T-helper 17 cell (primary cell): ENCODE measurements at places on chromosomes 12 and 14.
A peak's percentile ranks its signal among the peaks of the same experiment; 100 is the strongest.

DNA sequence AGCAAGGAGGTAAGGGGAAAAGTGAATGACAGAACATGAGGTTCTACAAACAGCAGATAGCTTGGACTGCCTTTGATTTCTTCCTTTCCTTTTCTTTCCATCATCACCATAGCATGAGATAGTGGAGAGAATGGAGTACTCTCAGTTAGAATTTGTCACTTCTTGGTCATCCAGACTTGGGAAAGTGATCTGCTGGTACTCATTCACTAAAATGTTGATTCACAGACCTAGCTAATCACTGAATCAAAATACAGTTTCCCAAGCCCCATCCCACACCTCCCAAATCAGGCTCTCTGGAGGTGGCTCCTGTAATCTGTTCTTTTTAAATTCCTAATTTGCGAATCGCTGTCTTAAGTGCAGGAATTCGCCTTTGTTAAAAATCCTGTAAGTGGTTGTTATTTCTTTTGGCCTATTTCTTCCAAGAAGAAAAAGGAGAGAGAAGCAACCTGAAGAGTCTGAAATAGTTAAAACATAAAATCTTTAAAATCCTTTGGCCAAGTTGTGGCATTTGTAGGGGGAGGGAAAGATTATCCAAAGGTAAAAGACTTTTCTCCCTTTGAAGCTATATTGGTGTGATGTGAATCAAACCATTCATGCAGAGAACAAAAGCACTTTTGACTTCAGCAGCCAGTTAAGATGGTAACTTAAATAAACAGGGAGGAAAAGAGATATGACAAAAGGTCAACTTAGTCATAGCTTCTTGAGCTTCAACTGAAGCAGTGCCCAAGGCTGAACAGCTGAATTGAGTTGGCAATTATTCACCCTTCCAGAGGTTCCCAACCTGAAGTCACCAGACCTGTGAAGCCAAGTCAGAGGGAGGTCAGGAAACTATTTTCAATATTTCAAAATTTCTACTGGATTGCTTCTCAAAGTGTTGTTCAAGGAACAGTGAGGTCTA, 255.1 kb upstream of the KRR1 start:
- no peaks in the 10 kb centered on the region for H3K4me1 ChIP-seq
- H3K27me3 ChIP-seq, result peaks cover 8% of the 10 kb centered on the region
- peaks cover 3% of the 10 kb centered on the region for H3K36me3 ChIP-seq
- DNase-seq, result no peak

- H3K4me3 ChIP-seq, result no peak overlapping the region
- DNase-seq, result no peak
- H3K27me3 ChIP-seq, result peaks cover 8% of the 10 kb centered on the region
- peaks cover 4% of the 10 kb centered on the region for H3K36me3 ChIP-seq
- H3K4me1 ChIP-seq, result peaks cover 14% of the 10 kb centered on the region
Observed at GRCh38 chr14:54493293-54493692, 4.5 kb upstream of the GMFB start.

- peaks cover 1% of the 10 kb centered on the region for H3K36me3 ChIP-seq
- peaks cover 11% of the 10 kb centered on the region for H3K4me1 ChIP-seq
- peaks cover 25% of the 10 kb centered on the region for H3K27me3 ChIP-seq
- DNase-seq, result no peak
Observed at GRCh38 chr14:92698393-92698792, 50.0 kb downstream of the LGMN start.

DNA sequence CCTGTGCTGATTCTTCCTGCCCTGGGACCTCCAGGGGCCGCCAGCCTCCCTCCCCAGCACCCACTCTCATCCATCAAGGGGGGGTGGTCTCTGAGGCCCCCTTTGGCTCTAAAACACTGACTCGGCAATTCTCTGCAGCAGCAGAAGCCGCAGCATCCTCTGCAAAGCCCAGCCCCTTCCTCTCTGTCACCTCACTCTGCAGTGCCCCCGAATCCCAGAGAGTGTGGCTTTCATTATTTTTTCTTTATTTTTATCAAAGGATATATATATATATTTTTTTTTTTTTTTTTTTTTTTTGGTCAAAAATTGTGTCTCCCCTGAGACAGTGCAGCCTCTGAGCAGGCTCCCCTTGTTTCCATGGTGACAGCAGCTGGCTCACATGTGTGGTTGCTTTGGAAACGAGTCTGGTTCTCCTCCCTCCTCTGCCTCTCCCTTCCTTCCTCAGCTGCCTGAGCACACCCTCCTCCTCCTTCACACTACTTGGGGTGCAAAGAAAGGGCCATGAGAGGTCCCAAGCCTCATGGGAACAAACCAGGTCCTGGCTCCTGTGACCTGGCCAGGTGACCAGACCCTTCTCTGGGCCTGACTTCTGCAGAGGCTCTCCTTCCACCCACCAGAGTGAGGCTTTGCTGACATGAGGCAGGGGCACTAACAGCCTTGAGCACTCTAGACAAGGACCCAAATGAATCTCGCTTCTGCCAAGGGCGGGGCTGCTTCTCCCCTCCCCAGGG, 100.5 kb downstream of the LRRC74A start:
- H3K27ac ChIP-seq, result peak overlapping the region; percentile 91
- no peaks in the 10 kb centered on the region for H3K36me3 ChIP-seq
- no peaks in the 10 kb centered on the region for H3K27me3 ChIP-seq
- peaks cover 55% of the 10 kb centered on the region for H3K4me1 ChIP-seq
- peak overlapping the region; percentile 82 for H3K4me3 ChIP-seq

DNA sequence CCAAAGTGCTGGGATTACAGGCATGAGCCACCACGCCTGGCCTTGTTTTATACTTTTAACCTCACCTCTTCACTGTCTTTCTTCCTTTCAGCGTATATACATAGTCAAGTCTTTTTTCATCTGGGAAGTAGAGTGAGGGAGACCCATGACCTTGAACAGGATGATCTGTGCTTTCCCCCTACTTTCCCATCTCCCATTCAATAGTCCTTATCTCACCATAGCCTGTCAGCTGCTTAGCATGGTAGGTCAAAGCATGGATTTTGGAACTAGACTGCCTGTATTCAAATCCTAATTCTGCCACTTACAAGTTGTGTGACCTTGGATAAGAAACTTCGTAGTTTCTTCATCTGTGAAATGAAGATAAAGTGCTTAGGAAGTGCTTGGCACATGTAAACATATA, 96.4 kb upstream of the MON2 start:
- no peak for DNase-seq
- H3K27me3 ChIP-seq, result no peaks in the 10 kb centered on the region
- no peak overlapping the region for H3K4me3 ChIP-seq
- H3K36me3 ChIP-seq, result peaks cover 6% of the 10 kb centered on the region
- H3K4me1 ChIP-seq, result peaks cover 36% of the 10 kb centered on the region

DNA sequence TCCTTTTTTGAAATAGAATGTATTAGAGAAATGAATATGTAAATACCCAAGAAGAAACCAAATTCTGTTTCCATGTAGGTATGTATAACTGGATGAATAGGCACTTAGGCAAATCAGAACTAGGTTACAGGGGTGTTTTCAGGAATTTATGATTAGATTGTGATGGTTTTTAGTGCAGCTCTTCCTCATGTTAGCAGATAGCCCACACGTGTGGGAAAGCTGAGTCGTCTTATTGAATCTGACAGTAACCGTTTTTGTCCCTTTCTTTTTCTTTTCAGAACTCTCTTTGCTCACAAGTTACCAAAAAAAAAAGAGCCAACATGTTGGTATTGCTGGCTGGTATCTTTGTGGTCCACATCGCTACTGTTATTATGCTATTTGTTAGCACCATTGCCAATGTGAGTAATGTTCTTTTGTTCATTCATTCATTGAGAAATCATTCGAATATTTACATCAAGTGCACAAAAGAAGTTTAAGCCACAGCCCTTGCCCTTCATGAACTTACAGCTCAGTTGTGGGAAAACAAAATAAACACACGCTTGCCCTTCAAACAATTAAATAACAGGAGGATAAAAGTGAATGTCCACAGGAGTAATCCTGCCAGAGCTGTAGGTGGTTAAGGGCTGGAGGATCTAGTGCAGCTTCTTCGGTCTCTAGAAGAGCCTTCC, 14.8 kb downstream of the EMP1 start:
- peak overlapping the region; percentile 67 for H3K27ac ChIP-seq
- DNase-seq, result no peak
- H3K27me3 ChIP-seq, result peaks cover 14% of the 10 kb centered on the region
- H3K4me1 ChIP-seq, result peaks cover 13% of the 10 kb centered on the region

DNA sequence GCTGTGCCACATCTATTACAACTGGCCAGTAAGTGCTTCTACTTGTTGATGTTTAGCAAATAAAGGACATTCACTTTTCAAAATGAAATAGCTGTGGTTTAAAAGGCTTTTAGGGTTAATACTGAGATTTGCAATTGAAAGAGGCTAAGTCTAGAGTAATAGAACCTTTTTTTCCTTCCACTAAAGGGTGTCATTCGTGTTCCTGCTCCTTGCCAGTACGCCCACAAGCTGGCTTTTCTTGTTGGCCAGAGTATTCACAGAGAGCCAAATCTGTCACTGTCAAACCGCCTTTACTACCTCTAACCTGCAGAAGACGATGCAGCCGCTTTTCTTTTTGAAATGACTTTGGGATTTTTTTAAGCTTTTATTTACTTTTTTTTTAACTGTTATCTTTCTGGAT, 33.6 kb downstream of the PIWIL1 start:
- H3K36me3 ChIP-seq, result no peaks in the 10 kb centered on the region
- H3K27me3 ChIP-seq, result peaks cover 4% of the 10 kb centered on the region
- no peak for DNase-seq
- H3K4me1 ChIP-seq, result no peaks in the 10 kb centered on the region
- no peak overlapping the region for H3K4me3 ChIP-seq

GRCh38 chr12:104059963-104060362, 4.4 kb upstream of the HCFC2 start:
- no peak for DNase-seq
- peaks cover 5% of the 10 kb centered on the region for H3K4me1 ChIP-seq
- peaks cover 39% of the 10 kb centered on the region for H3K27me3 ChIP-seq
- H3K36me3 ChIP-seq, result peaks cover 6% of the 10 kb centered on the region
- no peak overlapping the region for H3K4me3 ChIP-seq

- H3K4me1 ChIP-seq, result peaks cover 4% of the 10 kb centered on the region
- H3K4me3 ChIP-seq, result no peak overlapping the region
- no peak for DNase-seq
- no peak overlapping the region for H3K27ac ChIP-seq
Observed at GRCh38 chr12:110224379-110225304, 56.4 kb upstream of the ATP2A2 start.

DNA sequence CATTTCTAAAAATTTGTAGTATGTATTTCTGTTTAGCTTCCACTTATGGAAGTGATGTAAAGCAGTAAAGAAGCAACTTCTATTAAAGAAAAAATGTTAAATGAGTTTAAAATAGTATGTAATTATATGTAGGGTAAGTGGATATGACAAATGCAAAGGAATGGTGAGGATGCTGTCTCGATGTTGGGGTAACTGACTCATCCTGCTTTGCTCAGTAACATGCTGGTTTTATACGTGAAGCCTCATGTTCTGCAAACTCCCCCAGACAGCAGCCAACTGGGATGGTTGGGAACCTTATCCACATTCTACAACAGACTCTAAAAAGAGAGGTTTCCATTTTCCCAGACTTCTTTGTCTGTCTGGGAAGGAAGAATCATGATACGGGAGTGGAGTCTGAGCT, 1006.4 kb upstream of the TMEM132C start:
- H3K4me1 ChIP-seq, result no peaks in the 10 kb centered on the region
- H3K27me3 ChIP-seq, result peaks cover 17% of the 10 kb centered on the region
- no peak for DNase-seq
- H3K4me3 ChIP-seq, result no peak overlapping the region

- H3K27ac ChIP-seq, result no peak overlapping the region
- no peaks in the 10 kb centered on the region for H3K36me3 ChIP-seq
- H3K27me3 ChIP-seq, result no peaks in the 10 kb centered on the region
- no peak for DNase-seq
Observed at GRCh38 chr14:105287249-105288102, 13.3 kb downstream of the BRF1 start.

GRCh38 chr14:99225436-99226203, 46.4 kb downstream of the BCL11B start:
- peaks cover 14% of the 10 kb centered on the region for H3K36me3 ChIP-seq
- DNase-seq, result no peak
- H3K4me1 ChIP-seq, result peaks cover 83% of the 10 kb centered on the region
- no peaks in the 10 kb centered on the region for H3K27me3 ChIP-seq
- peak overlapping the region; percentile 100 for H3K27ac ChIP-seq

GRCh38 chr14:35231207-35231760, 60.9 kb upstream of the PSMA6 start:
- H3K36me3 ChIP-seq, result peaks cover 2% of the 10 kb centered on the region
- H3K4me1 ChIP-seq, result peaks cover 36% of the 10 kb centered on the region
- no peak overlapping the region for H3K4me3 ChIP-seq
- DNase-seq, result no peak

GRCh38 chr12:128755566-128755965, 68.2 kb downstream of the SLC15A4 start:
- no peak overlapping the region for H3K27ac ChIP-seq
- H3K27me3 ChIP-seq, result peaks cover 9% of the 10 kb centered on the region
- H3K36me3 ChIP-seq, result no peaks in the 10 kb centered on the region
- no peaks in the 10 kb centered on the region for H3K4me1 ChIP-seq
- DNase-seq, result no peak

DNA sequence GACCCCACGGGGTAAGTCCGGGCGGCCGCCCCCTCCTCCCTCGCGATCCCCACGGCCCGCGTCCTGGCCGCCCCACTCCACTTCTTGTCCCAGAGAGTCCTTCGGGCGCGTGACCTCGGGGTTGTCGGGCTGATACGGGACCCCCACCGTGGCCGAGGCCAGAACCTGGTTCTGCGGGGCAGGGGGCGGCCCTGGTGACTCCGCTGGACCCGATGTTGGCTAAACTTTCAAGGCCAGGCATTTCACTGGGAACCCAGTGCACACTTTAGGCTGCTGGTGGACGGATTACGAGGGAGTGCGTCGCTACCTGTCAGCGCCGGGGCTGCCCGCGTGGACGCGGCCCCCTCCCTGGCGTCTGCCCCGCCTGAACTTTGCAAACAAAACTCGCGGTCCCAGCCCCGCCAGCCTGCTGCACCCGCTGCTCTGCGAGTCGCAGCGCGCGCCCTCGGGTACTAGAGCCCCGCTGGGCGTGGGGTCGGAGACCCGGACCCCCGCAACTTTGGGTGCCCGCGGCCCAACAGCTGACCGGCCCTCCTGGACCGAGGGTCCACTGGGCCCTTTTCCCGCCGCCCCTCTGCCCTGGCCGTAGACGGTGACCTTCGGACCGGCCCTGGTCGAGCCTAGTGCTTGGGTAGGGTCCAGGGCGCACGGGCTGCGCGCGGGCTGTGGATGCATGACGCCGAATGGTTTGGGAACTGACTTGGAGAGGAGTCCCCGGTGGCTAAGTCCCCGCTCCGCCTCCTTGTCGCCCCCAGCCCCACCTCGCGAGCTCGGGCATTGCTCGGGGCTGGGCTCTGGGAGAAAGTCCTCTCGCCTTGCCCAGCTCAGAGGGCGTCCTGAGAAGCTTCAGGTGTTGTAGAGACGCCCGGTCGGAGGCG, 624 bp downstream of the RIN3 start:
- peak overlapping the region; percentile 82 for H3K4me3 ChIP-seq
- H3K4me1 ChIP-seq, result peaks cover 23% of the 10 kb centered on the region
- peaks cover 6% of the 10 kb centered on the region for H3K27me3 ChIP-seq
- no peak overlapping the region for H3K27ac ChIP-seq
- DNase-seq, result no peak

GRCh38 chr12:49091056-49091835, 3.4 kb downstream of the DHH start:
- peaks cover 6% of the 10 kb centered on the region for H3K36me3 ChIP-seq
- no peak for DNase-seq
- peaks cover 49% of the 10 kb centered on the region for H3K4me1 ChIP-seq
- H3K4me3 ChIP-seq, result peak overlapping the region; percentile 91
